ENCODE measurements at places on chromosomes 7 and 10.

GRCh38 chr7:90211391-90212148, at the start of gene STEAP2:
TSS of gene STEAP2 (plus strand) at chr7:90211740. CDS start at chr7:90225083, 13,343 bp downstream.
- no peak for DNase-seq

DNA sequence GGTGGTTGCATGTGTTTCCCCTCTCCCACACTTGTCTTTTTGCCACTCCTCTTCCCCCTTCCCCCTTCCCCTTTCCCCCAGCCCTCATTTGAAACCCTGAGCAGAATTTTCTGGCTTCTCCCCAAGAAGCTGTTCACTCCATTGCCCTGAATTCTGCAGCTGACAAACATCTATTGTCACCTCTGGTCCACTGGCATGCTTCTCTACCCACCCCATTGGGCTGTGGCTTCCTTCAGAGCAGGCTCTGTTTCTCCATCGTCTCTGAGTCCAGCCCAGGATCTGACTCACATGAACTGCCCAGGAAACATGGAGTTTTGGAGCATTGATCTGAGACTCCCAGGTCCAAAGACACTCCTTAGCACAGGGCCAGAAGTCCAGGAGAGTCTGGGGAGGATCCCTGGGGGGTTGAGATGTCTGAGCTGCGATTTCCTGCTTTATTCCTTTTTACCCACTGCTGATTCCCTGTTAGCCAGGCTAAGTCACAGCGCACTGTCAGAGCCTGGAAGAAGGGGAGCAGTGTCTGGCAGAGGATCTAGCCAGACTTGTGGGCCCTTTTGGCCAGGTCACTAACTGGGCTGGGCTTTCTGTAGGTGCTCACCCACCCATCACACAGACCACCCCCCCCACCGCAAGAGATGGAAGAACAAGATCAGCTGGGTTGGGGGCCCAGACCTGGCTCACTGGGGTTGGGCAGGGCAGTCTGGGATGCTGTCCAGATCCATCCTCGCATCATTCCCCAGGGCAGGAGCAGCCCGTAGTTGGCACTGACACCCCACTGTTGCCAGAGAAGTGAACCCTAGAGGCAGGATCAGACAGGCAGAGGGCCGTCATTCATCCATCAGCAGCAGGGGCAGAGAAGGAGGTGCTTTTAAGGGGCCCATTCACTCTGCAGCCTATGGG, 3.5 kb downstream of the CHAT start:
- no peak for DNase-seq

DNA sequence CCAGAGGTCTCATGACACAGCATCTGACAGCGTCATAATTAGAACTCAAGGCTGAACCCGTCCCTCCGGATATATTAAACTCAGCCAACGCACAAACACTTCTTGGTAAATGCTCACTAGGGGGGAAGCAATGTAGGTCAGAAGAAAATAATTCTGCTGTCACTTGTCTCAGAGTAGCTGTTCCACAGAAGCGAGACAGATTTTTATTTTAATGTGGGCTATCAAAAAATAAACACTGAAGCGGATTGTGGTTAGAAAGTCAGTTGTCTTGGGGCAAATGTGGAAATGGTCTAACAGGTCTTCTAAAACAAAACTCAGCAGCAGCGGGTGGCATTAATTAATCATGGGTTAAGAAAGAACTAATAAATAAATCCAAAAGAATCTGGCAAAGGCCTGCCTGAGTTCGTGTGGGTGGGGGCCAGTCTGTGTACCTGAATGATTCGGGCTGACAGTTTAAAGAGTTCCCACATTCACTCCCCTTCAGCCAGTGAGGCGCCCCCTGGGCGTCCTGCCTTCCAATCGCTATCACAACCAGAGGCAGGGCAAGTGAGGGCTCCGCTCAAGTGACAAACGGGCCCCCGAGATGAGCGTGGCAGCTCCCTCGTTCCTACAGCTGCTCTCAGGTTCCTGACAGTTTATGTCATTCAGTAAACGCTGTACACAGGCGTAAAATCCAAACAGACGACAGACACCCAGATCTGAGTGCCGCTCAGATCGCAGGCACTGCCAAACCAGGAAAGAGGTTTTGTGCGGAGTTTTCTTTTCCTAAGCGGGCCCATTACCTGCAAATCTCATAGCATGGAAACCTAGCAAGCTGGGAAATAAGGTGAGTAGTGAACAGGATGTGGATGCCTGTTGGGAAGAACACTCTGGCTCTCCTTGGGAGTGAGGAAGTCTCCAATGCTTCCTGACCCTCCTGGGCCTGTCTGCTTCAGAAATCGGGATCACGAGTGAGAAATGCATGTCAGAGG, 52.9 kb downstream of the NRAP start:
- no peak for DNase-seq

DNA sequence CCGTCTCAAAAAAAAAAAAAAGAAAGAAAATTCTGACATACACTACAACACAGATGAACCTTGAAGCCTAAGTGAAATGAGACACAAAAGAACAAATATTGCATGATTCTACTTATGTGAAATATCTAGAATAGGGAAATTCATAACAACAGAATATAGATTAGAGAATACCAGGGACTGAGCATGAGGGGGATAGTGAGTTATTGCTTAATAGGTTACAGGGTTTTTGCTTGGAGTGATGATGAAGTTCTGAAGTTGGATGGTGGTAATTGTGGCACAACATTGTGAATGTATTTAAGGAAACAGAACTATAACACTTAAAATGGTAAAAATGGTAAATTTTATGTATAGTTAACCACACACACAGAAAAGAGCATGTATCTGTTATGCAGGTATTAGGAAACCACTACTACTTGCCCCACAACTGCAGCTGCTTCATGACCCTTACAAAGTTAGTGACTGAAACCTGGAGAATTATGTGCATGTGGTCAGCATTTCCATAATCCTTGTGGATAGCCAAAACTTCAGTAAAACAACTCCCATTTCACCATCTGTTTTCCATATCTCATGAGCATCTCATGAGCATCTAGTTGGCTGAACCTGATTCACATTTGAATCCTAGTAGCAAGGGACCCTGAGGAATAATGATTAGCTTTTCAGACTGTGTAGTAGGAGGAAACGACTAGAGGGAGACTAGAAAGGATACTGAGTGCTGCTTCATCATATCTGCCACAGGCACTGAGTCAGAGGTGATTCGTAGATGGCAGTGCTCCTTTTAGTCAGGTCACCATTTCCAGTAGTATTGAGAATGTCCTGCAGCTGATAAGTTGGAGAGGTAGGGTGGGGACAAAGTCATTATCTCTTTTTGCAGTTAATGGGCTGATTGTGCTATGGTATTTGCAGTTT, 26.3 kb downstream of the SAMD8 start:
- DNase-seq = no peak

GRCh38 chr7:142088022-142088714, 23.4 kb upstream of the MGAM2 start:
- DNase-seq = no peak

GRCh38 chr7:138843632-138844580, 45.9 kb upstream of the ATP6V0A4 start:
- no peak for DNase-seq

DNA sequence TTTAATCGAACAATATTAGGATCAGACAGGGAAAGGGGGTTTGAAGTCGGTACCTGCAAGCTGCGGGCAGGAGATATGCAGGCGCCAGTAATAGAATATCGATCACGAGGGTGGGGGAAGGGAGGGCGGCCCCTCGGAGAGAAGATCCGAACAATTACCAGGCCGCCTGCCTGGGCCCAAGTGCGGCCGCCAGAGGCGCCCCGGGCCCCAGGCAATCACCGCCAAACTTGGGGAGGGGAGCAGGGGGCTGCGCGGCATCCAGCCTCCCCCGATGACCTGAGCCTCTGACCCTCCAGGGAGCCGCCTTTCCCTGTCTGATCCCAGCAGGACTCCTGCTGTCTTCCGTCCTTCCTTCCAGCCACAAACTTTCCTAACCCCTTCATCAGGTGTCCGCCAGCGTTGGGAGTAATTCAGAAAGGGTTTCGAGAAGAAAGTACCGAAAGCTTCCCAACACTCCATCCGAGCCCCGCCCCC, 1.1 kb downstream of the NKX1-2 start:
- DNase-seq = no peak

- no peak for DNase-seq
These were observed 106.1 kb upstream of the SP8 start for GRCh38 chr7:20892776-20893175.

GRCh38 chr7:40885503-40885902, 750.7 kb downstream of the SUGCT start:
- DNase-seq = no peak

- no peak for DNase-seq
These were observed 115.6 kb downstream of the GRM8 start for GRCh38 chr7:127137146-127137545.

GRCh38 chr7:55086413-55087201, 67.8 kb downstream of the EGFR start:
- no peak for DNase-seq

- DNase-seq = no peak
These were observed 25.6 kb upstream of the TMEM196 start for GRCh38 chr7:19798986-19799385.

- DNase-seq = no peak
These were observed 22.2 kb downstream of the TYW1B start for GRCh38 chr7:72805526-72806494.

- DNase-seq = no peak
These were observed 256.8 kb downstream of the CELF2 start for GRCh38 chr10:11274452-11274851.

GRCh38 chr10:76491216-76491615, 1059.8 kb downstream of the LRMDA start:
- no peak for DNase-seq

GRCh38 chr7:113421696-113422330, 303.5 kb upstream of the SMIM30 start:
- DNase-seq = no peak

GRCh38 chr7:81854518-81854917, 84.7 kb upstream of the HGF start:
- DNase-seq = no peak

GRCh38 chr7:16204953-16205352, 216.4 kb downstream of the CRPPA start:
- DNase-seq = no peak

- no peak for DNase-seq
These were observed 84.1 kb upstream of the LRRC18 start for GRCh38 chr10:49023752-49024151.

DNA sequence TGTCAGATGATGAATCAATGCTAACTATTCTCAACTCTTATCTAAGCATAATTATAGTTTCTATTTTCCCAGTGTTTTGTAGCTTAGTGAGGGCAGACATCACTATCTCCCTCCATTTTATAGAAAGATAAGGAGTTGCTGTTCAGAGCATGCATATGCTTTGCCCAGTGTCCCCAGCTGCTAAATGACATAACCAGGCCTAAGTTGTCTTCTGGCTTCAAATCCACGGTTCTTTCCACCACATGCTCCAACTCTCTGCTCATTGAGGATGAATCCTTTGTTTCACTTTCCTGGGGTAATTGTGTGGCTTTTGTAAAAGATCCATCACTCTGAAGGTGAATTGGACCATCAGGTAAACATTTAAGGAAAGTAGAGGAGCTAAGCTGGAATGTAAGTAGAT, 134.0 kb downstream of the SNX10 start:
- no peak for DNase-seq

DNA sequence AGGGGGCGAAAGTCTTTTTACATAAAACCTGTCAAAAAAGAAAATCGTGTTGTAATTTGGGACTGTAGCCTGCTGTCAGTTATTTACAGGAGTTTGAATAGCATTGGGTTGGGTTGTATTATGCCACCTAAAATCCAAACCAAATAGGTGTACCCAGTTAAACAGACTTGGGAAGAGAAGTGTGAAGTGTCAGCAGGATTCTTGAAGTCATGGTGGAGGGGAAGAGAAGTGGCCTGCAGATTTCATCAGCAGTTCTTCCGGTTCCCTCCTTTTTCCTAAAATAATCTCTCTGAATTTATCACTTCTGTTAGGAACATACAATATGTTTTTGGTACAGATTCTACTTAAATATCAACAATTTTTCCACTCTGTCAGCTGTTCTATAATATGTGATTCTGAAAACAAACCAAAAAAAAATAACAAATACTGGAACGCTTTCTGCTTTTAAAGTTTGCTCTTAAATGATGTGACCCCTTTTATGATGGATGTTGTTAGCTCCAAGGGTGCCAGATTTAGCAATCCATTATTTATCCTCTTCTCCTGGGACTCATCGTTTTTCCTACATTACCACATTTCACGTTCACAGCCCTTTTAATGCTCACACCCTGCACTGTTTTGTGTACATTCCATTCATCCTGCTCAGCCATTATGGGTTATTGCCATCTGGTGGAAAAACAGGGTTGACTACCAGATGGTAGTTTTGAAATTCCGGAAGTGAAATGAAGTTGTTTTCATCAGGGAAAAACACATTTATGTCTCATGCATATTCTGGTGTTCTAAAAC, 18.7 kb upstream of the ARHGAP12 start:
- no peak for DNase-seq

DNA sequence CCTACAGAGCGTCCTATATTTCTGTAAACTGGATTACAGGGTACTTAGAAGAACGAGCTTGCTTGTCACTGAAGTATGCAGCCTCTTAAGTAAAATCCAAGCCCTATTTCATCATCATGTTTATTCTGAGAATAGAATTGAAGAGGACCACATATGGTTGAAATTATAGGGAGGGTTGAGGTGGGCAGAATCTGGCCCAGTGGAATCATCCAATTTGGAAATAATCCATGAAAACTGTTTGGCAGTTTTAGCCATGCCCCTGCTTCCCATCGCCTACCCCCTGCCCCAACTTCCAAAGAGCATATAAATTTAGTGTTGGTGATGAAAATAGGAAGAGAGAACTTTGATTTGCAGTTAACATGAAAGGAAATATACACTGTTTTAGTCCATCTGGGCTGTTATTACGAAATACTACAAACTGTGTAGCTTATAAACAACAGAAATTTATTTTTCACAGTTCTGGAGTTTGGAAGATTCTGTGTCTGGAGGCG, 150.4 kb downstream of the PRKG1 start:
- no peak for DNase-seq

DNA sequence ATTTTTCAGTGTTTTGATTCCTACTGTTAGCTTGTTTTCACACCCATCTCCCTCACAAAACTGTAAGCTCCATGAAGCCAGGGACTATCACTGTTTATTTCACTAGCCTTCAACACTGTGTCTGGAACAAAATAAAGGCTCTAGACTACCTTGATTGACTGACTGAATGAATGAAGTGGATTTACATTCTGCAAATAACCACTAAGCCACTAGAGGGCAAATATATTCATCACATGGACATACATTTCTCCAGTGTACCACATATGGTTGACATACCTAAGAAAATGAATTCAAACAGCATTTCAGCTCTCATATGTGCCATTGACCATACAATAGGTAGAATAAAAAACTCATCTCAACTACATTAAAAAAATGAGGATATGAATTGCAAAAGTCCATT, 185.9 kb downstream of the RAB11FIP2 start:
- no peak for DNase-seq

DNA sequence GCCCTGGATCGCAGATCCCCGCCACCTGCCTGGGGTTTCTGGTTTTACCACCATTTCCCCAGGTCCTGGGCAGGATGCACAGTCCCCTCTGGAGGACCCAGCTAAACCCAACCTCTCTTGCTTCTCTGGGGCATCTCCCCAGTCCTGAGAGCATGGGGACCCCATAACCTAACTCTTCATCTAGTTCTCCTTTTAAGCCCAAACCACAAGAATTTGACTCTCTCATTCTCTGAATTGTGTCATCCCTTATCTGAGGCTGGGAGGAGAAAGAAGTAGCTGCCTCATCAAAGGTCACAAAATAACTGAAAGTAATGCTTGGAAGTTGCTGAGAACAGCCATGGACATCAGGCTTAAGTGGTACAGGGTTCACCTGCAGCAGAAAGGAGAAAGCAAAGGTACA, 159.9 kb downstream of the FGFR2 start:
- DNase-seq = no peak

- no peak for DNase-seq
These were observed 39.3 kb downstream of the COL1A2 start for GRCh38 chr7:94434042-94434441.

- DNase-seq = no peak
These were observed 144.9 kb upstream of the MTPN start for GRCh38 chr7:136122026-136122425.

Measured in stimulated activated CD8-positive, alpha-beta memory T cell treated with anti-CD3 and anti-CD28 coated beads, Interleukin-2, amount 100 ng/mL, for 1 hour (primary cell).